ENCODE measurements at places on chromosomes 2 and 18.

DNA sequence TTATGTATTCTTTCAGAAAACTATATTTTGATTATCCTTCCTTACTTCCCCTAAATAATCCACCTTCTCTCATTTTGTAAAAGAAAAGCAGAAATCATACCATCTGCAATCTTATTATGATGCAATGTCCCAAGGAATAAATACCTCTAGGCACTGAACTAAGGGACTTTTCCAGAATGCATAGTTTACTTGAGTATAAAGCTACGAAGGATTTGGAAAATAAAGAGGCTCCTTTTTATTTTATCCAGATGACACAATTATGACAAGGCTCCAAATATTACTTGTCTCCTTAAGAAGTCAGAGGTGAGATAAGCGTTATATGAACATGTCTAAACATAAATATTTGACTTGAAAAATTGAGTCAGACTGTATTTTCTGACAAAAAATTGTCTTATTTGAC lies 72.1 kb downstream of the COL3A1 start:
- no peak for DNase-seq

DNA sequence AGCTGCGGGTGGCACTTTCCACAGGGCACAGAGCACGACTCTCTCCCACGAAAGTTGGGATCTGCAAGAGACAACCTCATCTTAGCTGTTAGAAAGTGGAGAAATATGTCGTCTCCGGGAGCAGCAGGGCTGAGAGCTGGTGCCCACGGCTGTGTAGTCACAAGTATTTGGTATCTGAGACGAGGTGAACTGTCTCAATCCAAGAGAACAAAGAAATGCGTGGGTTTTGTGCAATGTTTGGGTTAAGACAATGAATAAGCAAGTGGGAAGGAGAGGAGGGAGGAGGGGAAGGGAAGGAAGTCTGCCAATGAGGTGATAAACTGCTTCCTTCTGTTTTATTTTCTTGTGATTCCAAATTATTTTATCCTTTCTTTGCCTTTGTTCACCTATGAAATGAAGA lies 18.0 kb downstream of the DYTN start:
- DNase-seq: no peak

DNA sequence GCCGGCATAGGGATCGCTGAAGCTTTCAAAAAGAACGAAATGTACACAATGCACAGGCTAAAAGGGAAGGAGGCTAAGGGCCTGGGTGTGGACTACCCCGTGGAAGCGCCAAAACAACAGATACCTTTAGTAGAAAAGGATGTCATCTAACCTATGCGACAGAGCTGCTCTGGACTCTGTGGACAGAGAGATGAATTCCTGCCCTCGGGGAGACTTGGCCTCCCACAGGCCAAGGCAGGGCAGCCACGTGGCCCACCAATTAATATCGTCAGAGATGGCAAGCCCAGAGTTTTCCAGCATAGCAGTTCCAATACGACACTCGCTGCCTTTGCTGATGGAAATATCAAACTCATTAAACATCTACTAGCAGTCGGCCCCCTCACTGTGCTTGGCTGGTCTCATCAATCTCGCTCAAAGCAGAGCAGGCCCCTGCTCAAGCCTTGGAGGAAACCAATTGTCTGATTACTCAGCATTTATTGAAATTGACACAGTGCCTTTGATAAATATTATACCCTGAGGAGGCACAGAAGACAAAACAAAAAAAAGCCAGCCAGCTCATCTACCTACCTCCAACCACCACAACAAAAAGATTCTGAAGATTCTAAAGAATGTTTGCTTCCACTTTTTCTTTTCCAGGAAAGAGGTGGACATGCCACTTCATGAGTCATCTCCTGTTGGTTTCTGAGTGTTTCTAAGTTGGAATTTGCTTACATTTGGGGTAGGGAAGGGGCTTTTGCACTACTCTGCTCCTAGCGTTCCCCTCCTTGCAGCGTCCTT lies 79.0 kb upstream of the ACAA2 start:
- DNase-seq: no peak

- no peak for DNase-seq
Measured at GRCh38 chr2:124796647-124797046, 771.6 kb downstream of the CNTNAP5 start.

DNA sequence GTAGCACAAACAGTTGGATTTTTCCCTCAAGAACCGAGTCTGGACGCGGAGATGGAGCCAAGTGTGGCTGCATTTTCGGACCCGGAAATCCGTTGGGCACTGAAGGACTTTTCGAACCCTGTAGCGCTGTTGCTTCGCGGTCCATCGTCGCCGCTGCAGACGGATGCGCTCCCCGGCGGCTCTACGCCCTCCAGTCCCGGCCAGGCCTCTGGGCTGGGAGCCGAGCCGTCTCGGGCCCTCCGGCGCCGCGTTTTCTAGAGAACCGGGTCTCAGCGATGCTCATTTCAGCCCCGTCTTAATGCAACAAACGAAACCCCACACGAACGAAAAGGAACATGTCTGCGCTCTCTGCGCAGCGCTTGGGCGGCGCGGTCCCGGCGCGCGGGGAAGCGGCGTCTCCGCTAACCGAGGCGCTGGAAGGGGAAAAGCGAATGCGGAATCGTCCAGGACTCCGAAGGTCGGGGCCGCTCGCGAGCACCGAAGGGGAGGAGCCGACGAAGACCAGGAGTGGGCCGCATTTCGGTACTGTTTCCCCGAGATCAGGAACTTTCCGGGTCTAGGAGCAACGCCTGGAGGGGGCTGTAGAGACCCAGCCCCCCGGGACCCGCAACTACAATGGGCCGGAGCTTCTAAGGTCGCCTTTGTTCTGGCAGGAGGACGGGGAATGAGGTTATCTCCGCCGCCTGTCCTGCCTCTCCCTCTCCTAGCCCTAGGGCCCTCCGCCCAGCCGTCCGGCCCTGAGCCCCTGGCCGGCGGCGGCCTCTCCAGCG lies 3.2 kb downstream of the EMX1 start:
- DNase-seq: no peak

- no peak for DNase-seq
Measured at GRCh38 chr18:27662949-27663348, 477.8 kb upstream of the CHST9 start.

GRCh38 chr2:216194013-216194412 lies 84.9 kb downstream of the XRCC5 start:
- DNase-seq: no peak

DNA sequence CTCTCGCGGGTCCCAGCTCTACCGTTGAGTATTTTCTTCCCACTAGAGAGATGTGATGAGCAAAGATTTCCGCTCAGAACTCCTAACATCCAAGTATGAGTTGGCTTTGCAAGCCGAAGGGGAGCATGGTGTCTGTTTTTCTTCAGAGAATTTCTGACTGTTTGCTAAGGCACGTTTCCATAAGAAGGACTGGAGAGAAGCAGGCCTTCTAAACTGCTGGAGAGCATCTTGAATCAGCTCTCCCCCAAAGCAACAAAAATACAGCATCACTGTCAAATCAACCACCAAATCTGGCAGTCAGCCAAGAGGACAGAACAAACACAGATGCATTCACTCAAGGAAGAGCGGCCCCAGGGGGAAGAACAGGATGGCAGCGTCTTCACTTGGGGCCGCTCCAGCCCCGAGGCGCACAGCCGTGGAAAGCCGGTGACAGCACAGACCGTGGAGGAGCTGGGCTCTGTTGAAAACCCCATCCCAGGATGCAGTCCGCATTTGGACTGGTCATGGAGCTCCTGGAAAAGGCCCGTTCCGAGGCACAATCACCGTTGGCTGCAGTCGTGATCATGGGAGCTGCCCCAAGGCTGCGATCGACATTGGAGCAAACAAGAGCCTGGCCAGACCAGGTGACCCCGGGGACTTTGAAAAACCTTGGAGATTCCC lies 101.4 kb downstream of the NFATC1 start:
- no peak for DNase-seq

DNA sequence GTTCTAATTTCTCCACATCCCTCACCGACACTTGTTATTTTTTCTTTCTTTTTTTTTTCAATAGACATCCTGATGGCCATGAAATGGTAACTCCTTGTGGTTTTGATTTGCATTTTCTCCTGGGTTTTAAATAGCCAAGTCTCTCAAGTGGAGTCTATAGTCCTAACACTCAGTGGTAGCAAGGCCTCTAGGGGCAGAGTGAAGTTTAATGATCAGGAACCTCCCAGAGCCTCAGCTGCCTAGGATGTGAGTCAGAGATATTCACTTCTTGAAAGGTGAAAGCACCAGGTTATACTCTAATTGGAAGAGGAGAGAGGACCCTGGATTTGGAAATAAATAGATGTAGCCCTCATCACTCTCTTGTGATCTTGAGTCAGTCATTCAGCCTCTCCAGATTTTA lies 62.7 kb upstream of the CAPN13 start:
- no peak for DNase-seq

DNA sequence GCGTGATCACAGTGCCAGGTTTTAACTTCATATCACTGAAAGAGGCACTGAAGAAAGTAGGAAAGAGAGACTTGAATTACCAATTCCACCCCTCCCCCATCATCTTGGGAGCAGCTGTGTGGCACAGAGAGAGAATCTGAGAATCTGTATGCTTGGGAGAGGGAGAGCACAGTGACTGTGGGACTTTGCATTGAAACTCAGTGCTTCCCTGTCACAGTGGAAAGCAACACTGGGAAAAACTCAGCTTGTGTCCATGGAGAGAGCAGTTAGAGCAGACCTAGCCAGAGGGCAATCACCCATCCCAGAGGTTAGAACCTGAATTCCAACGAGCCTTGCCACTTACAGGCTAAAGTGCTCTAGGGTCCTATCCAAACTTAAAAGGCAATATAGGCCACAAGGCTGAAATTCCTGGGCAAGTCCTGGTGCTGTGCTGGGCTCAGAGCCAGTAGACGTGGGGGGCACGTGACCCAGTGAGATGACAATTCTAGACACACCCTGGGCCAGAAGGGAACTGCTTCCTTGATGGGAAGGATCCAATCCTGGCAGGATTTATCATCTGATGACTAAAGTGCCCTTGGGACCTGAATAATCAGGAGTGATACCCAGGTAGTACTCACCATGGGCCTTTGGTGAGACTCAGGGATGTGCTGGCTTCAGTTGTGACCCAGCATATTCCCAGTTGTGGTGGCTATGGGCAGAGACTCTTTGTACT lies 15.5 kb upstream of the ABCB11 start:
- no peak for DNase-seq

DNA sequence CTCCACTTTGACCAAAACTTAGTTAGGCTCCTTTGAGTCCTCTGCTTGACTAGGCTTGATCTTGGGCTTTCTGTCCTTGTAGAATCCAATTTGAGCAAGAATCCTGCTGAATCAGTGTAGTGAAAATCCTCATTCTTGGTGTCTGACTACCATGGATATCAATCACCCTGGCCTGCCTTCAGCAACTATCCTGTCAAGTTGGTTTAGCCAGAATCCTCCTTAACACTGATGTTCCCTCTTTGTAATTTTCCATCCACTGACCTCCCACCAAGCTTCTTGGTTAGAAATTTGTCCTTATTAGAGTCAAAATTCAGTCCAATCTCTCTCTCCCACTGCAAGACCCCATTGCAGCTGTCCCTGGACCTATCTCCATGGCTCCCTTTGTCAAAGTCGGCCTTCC lies 494 bp upstream of the RBM45 start:
- no peak for DNase-seq

DNA sequence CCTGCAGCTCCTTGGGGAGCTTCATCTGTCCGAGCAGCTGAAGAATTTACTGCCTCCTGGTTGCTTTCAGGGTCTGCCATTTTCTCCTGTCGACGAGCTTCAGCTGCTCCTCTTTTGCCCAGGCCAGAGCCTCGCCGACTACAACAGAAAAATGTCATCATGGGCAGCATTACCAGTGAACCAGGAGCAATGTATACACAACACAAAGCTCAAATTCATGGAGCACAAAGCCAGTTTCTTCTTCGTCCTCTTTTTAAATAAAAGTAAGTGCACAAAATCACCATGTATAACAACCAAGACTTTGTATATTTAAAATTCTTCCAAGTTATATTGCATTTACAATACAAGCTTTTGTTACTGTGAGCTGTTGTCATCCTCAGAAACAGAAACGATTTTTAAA lies 85.0 kb downstream of the TRIP12 start:
- no peak for DNase-seq

GRCh38 chr18:47251289-47252120 lies at the start of gene SKOR2:
Gene SKOR2, minus strand, starts transcription at chr18:47251660. Its CDS starts 2,477 bp downstream, at chr18:47249183.
- no peak for DNase-seq

GRCh38 chr18:42950732-42951131 lies 164.8 kb downstream of the RIT2 start:
- no peak for DNase-seq

GRCh38 chr2:29723255-29724001 lies 198.0 kb downstream of the ALK start:
- no peak for DNase-seq

- DNase-seq: no peak
Measured at GRCh38 chr18:56515522-56515921, 122.9 kb downstream of the TXNL1 start.

All from stimulated activated CD8-positive, alpha-beta memory T cell treated with anti-CD3 and anti-CD28 coated beads, Interleukin-7, amount 100 ng/mL, for 1 hour (primary cell).